ENCODE measurements at places on chromosomes 7 and 10.

DNA sequence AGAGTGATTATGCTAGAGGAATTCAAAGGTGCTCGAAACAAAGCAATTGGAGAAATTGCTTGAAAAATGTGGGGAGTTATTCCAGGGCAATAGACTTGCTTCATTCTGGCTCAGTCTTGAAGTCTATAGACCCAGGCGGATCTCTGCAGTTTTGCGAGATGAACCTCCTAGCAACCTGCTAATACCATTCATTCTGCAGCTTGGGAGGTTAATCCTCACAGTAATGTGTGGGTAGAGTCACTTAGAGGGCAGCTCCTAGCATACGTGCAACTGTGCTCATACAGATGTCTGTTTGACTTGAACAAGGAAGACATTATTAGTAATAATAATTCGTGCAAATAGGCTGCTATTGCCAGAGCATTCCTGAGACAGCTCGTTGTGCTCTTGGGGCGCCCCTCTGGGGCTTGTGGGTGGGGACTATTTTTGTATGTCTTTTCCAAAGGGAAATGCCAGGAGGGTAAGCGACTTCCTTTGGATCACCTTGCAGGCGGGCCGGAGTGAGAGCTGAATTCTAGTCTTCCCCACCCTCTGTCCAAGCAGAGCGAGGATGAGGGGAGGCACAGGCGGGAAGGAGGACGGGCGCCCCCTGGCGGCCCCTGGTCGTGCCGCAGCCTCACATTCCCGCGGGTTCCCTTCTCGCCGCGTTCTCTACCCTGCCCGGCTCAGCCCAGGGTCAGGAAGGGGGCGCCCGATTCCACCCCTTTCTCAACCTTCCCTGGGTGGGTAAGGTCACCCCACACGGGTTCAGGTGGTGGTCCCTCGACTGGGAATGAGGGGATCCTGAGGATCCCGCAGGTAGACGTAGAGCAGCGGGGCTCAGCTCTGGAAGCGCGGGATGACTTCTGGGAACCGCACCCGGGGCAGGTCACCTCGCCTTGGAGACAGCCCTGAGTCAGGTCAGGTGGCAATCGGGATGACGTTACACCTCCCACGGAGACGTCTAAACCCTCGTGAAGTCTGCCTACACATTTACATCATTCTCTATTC lies 241.5 kb downstream of the PHTF2 start:
- DNase-seq: peak; percentile 32

DNA sequence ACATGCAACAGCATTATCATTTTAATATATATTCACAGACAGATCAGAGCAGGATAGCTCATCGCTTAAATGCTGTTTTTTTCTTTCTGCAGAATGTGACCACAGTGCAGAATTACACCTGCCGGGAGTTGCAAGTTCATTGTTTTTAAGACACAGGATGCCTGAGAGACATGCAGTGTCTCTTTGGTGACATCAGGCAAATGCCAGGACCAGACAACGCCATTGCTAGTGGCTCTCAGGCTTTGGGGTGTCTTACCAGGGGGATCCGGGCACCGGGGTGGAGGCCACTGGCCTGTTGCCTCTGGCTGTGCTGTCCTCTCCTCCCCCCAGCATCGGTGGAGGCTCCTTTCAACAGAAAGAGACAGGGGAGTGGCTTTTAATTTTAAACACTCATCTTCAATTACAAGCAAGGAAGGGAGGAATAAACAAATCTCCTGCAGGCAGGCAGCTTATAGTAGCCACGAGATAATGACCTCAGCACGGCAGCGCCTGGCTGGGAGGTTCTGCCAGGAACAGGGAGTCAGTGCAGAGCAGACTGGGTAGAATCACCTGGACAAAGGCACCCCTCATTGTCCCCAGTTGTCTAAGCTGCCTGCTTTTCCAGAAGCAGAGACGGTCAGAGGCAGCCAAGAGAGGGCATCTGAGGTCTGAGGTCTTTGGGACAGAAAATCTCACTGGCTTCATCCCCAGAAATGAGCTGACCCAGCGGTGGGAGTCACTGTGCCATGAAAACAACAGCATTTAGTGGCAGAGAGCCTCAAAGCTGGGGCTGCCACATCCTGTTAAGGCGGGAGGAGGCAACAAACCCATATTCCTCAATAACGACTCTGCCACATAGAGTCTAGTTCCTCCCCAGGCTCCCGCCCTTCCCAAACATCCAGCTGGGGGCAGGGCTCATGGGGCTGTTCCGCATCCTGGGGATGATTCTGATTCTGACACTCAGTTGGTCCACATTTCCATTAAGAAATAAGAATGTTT lies 148.4 kb downstream of the TCERG1L start:
- DNase-seq: no peak

GRCh38 chr7:123819001-123819400 lies 26.0 kb upstream of the HYAL4 start:
- DNase-seq: no peak

- DNase-seq: no peak
Observed at GRCh38 chr7:91068136-91068795, 196.0 kb upstream of the FZD1 start.

DNA sequence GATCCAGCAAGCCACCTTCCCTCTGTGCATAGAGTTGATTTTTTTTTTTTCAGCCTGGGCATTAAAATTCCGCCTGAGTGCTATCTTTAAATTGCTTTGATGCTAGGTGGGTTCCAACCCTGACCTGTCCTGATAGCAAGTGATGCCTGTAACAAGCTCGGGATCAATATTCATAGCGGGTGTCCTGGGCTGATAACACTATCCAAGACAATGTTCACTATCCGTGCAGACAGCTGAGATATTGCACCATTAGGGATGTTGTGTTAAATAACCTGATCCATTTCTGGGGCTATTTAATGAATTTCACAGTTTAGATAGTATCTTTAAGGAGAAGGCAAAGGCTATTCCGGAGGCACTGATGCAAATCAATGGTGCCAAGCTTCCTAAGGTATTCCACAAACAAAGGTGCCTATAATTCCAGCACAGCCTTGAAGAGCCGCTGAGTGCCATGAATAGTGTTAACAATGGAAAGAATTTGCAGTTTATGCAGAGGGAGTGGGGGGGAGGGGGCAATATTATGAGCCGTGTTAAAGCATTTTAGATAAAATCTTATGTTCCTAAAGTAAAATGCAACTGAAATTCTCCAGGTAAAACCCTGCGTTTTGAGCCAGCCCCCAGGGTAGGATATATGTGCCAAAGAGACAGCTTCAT lies 4.2 kb upstream of the NKX1-2 start:
- DNase-seq: no peak

DNA sequence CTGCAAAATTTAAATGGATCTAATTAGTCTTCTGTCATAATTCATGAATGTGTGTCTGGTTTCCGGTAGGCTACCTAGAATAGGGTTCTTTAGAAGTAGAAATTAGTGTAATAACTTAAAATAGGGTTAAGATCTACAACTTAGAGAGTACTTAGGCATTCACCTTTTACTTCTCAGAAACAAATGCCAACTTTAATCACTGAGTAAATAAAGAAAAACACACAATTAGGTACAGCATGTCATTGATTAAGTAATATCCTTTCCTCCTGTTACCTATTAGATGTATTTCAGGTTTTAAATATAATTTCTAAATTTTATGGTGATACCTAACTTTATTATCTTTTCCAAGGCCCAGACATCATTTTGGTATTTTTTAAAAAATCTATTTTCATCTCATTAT lies 9.3 kb downstream of the ANKRD7 start:
- no peak for DNase-seq

GRCh38 chr7:47078241-47078640 lies 503.7 kb downstream of the TNS3 start:
- DNase-seq: no peak

- DNase-seq: no peak
Observed at GRCh38 chr7:43296306-43296705, 183.9 kb downstream of the HECW1 start.

GRCh38 chr10:128373071-128373749 lies 247.0 kb upstream of the MKI67 start:
- no peak for DNase-seq

- DNase-seq: no peak
Observed at GRCh38 chr10:6115411-6115810, 26.6 kb downstream of the RBM17 start.

DNA sequence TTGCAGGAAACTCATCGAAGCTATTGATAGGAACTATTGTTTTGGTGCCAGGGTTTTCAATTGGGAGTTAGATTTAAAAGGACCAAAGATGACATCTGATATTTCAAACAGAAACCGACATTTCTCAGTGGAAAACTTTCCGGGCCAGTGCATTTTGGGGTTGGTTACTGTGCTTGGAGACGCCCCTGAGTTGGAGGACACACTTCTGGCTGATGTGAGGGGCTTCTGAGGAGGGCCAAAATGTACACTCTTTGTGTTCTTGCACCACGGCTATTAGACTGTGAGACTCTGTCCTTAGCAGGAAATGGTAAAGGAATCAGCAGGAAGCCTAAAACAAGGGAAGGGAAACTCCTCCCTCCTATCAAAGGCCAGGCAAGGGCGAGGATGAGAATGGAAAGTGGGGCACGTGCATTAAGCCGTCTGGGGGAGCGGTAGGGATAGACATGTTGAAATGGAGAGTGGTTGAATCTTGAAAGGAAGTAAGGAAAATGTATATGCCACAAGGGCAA lies 1.8 kb upstream of the SRGN start:
- no peak for DNase-seq

Data from activated CD4-positive, alpha-beta T cell treated with anti-CD3 and anti-CD28 coated beads, Interleukin-2, amount 50 U/mL, for 24 hours (primary cell).